ENCODE measurements at places on chromosomes 12 and 14.
A peak's percentile ranks its signal among the peaks of the same experiment; 100 is the strongest.

DNA sequence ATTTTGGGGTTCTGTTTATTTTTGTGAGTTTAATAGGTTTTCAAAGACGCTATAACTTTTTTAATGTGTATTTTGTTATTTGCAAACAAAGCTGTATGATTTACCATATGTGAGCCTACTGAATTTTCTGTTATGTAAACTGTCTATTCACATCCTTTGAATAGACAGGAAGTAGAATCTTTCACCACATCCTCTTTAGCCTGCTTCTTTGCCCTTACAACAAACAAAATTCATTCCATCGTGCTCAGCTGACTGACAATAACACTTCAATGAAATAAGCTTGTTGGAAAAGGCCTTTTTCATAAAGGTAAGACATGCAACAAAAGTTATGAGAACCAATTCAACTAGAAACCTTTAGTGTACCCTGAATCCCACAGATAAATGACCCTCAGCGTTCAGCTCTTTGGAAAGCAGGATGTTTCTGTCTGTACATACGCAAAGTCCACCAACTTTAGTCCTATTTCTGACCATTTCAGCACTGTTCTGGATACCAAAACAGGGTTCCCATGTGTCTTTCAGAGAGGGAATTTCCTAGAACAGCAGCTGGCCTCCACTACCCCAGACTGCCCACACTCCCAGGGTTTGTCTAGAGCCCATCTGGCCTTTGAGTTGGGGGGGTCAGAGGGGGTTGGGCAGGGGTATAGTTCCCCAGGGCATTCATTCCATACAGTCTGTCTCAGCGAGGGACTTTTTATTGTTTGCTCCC, 71.3 kb downstream of the DUSP6 start:
- peak; percentile 50 for DNase-seq

DNA sequence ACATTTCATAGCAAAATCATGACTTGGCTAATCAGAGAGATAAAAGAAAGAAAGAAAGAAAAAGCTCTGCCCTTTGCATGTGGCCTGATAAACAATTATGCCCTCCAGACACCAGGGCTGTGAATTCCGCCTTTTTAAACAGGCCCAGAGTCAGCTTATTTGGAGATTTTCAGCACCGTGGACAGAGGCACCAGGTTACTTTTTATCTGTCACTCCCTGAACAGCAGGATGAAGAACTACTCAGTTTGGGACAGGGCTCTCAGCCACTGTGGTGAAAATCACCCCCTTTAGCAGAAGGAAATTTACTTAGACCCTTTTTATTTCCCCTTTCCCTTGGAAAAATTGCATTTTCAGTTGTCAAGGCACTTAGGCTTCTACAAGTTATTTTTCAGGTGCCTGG, 359.9 kb downstream of the NRXN3 start:
- no peak for DNase-seq

GRCh38 chr12:104340925-104341611, 37.5 kb downstream of the EID3 start:
- DNase-seq: no peak

GRCh38 chr12:64666054-64666914, 56.0 kb downstream of the RASSF3 start:
- no peak for DNase-seq

GRCh38 chr12:122974892-122975789, at the start of gene OGFOD2:
Gene OGFOD2, plus strand, starts transcription at chr12:122975244. Its CDS starts 8 bp downstream, at chr12:122975252.
- peak; percentile 91 for DNase-seq

- DNase-seq: no peak
Measured at GRCh38 chr12:128959901-128960300, 106.6 kb downstream of the GLT1D1 start.

DNA sequence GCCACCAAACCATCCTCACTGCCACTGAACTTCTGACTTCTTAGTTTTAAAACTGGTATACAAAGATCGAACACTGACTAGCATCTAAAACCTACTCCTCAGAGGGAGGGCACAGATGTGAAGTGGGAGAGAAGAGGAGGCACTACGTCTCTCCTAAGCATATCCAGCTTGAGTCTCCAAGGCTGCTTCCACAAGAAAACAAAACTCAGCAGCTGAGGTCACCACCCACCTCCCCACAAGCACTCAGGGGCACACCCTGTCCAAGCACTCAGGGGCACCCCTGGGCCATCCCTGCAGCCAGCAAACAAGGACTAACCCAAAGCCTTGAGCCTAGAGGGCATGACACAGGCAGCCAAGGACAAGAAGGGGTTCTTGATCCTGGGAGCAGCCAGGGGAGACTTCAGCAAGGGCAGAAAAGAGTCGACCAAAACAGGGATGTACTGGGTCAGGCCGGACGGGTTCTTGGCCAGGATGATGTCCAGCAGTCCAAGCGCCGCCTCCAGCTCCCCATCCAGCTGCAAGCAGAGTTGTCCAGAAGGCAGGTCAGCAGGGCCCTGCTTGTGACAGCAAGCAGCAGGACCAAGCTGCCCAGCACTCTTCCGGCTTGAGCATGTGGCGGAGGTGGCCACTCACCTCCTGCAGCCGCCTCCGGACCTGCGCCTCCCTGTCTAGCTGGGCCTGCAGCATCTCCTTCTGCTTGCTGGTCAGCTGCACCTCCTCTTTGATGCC, 34.8 kb downstream of the GCN1 start:
- DNase-seq: no peak

- DNase-seq: peak; percentile 75
Measured at GRCh38 chr12:56160193-56160763, 2.1 kb downstream of the MYL6 start.
